Activated CD4-positive, alpha-beta T cell treated with anti-CD3 and anti-CD28 coated beads for 4 hours (primary cell): ENCODE measurements at places on chromosomes 7 and 10.

GRCh38 chr7:69773535-69774225 lies 175.4 kb downstream of the AUTS2 start:
- no peak for DNase-seq

GRCh38 chr10:117334066-117334465 lies 41.2 kb downstream of the PDZD8 start:
- DNase-seq: no peak

DNA sequence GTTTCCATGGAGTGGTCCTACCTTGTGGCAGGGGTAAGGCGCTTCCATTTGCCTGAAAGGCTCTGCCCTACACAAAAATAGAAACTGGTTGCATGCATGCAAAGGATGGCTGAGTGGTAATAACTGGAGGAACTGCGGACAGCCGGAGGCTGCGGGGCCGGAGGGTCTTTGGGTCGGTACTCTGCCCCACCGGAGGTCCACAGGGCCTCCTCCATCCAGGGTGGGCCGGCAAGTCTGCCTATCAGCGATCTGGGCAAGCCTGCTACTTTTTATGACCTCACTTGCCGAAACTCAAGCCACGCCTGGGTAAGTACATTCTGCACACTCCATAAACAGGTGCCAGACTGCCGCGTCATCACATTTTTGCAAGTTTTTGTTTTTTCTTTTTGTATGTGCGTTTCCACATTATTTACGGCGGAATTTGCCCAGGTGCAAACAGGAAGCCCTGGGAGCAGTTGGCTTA lies 30.0 kb downstream of the TACC2 start:
- DNase-seq: no peak

DNA sequence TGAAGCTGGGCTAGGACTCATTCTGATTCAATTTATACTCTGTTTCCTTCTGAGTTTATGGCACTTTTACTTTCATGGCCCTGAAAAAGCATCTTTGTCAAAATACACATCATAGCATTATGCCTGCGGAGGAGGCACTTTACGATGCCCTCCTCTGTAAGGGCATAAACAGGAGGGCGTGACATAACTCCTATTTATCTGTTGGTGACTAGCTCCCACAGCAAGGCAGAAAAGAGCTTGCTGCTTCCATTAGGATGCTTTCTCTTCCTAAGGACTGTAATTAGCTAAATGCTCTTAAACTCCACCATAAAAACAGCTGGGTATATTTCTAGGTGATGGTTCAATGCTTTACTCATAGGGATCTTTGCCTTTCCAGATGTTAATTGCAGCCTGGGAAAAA lies 315.2 kb upstream of the GHITM start:
- no peak for DNase-seq

GRCh38 chr10:73959484-73960243 lies 38.3 kb upstream of the VCL start:
- no peak for DNase-seq
